ENCODE measurements at places on chromosomes 16 and 17.
A peak's percentile ranks its signal among the peaks of the same experiment; 100 is the strongest.

GRCh38 chr16:81843243-81843582 lies 64.1 kb downstream of the PLCG2 start:
- no peak for DNase-seq

GRCh38 chr16:75820672-75821071 lies 94.4 kb upstream of the CPHXL start:
- DNase-seq: no peak

GRCh38 chr17:37179893-37180292 lies 195.9 kb upstream of the C17orf78 start:
- no peak for DNase-seq

DNA sequence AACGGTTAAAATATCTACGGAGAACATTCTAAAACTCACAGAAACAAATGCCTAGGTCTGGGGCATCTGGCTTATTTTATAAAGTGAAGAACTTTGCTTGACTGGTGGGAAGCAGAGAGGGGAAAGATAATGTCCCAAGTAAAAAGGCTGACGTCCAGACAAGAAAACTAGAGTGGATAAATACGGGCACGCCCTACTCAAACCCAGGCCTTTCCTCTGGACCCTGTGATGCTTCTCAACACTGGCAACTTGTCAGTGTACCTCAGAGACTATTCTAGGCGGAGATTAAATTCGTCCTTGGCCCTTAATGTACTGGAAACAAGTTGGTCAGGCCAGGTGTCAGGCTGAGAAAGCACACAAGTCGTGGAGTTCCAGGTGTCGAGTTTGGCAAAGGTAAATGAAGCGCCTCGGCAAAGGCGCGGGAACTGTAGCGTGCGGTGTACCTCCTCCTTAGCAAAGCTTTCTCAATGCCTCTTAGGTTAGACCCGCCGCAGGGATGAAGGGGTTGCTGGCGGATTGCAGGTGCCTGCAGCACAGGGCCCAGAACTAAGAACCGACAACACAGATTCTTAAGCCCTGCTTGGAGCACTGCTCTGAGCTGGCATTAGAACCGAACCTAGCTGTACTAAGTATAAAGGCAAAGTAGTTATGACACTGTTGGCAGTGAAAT lies 668 bp upstream of the UNK start:
- DNase-seq: peak; percentile 35

DNA sequence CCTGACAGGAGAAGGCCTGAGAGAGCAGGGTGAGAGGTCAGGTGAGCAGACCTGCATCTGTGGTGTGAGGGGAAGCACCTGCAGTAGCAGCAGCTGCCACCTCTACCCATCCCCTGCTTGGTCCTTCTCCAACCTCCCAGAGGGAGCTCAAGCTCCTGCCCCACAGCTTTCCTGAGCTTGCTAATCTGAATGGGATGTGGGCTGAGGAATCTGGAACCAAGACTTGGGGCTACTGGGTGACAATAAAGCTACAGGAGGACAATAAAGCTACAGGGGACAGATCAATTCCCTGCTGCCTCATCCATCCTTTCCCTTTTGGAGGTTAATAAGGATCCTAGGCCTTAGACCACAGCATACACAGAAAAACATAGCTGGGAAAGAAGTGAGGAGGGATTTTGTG lies 4.9 kb upstream of the TBX4 start:
- DNase-seq: no peak

DNA sequence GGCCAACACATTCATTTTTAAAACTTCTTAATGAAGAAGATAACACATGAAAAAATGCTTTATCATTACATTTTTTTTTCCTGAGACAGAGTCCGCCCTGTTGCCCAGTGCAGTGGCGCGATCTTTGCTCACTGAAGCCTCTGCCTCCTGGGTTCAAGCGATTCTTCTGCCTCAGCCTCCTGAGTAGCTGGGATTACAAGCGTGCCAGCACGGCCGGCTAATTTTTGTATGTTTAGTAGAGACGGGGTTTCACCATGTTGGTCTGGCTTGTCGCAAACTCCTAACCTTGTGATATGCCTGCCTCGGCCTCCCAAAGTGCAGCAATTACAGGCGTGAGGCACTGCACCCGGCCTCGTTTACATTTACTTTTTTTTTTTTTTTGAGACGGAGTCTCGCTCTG lies 13.2 kb downstream of the HBQ1 start:
- DNase-seq: no peak

DNA sequence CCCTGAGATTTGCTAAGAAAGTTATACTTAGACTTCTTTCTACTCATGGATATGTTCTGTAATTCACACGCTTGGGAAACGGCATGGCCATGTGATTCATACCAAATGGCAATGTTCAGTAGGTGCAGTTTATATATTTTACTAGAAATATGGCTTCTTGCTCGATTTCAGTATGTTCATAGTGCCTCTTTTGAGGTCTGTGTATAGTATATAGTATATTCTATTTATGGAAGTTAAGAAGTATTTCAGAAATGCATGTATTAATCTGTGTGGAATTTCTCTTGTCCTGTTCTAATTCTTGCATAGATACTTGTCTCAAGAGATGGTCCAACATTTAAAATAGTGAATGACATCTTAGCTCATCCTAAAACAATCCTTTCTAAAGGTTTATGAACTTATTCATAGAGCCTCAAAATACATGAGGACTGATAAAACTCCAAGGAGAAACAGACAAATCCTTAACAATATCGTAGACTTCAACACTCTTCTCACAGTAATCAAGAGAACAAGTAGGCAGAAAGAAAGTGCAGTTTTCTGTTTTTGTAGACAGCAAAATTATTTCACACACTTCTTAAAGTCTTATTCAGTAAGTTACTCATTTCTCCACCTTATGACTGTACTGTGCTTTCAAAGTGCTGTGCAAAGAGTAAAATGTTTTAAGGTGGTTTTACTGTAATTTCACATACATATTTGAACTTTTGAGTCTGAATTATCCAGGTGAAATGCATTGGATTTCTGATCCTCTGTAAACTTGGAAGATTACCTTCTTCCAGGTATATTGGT lies 11.1 kb downstream of the BPTF start:
- DNase-seq: no peak

DNA sequence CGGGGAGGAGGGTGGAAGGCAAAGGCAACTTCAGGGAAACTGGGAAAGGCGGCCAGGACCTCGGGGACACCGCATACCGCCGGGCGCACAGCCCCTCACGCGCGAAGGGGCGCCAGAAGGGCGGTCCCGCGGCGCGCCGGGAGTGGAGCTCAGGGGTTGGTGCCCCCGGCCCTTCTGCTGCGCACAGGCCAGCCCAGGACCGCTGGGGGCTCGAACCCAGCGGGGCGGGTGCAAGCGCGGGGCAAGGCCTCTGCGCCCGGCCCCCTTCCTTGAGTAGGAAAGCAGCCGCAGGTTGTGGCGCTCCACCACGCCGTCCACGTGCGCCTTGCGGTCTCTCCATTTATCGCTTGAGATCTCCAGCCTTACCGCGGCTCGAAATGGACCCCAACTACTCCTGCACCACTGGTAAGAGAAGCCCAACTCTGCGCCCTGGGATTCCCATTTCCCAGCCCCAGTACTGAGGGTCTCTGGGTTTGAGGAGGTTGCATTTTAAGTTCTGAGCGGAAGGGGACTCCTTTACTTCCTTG lies 3.0 kb upstream of the MT1A start:
- DNase-seq: no peak

- DNase-seq: peak; percentile 66
Measured at GRCh38 chr16:30659507-30660423, 1.5 kb downstream of the FBRS start.

GRCh38 chr17:4249452-4250029 lies 14.2 kb downstream of the ANKFY1 start:
- DNase-seq: no peak

GRCh38 chr16:9919460-9919859 lies 262.8 kb downstream of the GRIN2A start:
- DNase-seq: no peak

GRCh38 chr17:7419819-7420610 lies at the start of gene SPEM1:
Gene SPEM1 (plus strand): TSS chr17:7420324. CDS start chr17:7420385, 61 bp downstream.
- DNase-seq: no peak

DNA sequence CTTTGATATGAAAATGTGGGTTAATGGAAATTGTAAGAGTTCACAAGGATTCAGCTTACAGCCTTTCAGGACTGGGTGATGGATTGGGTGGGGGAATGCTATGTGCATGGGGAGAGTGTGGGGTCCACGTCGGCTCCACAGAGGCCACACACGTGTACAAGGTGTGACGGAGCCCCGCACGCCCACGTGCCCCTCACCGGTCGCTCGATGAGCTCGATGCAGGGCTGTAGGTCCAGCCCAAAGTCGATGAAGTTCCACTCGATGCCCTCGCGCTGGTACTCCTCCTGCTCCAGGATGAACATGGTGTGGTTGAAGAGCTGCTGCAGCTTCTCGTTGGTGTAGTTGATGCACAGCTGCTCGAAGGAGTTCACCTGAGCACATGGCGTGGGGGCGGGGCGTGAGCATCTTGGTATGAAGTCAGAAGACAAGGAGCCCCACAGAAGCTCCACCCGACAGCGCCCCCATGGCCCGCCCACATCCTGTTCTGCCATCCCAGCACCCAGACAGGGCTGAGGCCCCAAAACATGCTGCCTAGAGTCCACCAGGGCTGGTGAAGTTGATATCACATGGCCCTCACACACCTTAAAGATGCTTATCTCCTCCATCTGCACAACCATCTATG lies 99.1 kb downstream of the MYH11 start:
- peak; percentile 18 for DNase-seq

DNA sequence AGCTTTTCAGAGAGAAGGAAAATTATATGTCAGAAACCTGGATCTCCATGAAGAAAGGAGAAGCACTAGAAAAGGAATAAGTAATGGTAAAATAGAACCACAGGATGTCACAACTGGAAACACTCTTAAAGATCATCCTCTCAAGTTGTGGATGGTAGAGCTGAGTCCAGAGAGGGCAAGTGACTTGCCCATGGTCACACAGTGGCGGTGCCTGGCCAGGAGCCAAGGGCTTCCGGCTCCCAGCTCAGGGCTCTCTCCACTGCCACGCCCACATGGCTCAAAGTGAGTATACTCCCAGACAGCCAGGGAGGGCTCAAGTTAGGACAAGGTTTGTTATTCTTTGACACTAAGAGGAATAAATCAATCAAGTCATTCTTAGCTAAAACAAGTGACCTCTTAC lies 159.8 kb downstream of the COPRS start:
- no peak for DNase-seq
